ENCODE measurements at places on chromosomes 5 and 9.
A peak's percentile ranks its signal among the peaks of the same experiment; 100 is the strongest.

GRCh38 chr5:38660194-38660668 is 103.8 kb upstream of the LIFR start:
- DNase-seq, result peak; percentile 92

DNA sequence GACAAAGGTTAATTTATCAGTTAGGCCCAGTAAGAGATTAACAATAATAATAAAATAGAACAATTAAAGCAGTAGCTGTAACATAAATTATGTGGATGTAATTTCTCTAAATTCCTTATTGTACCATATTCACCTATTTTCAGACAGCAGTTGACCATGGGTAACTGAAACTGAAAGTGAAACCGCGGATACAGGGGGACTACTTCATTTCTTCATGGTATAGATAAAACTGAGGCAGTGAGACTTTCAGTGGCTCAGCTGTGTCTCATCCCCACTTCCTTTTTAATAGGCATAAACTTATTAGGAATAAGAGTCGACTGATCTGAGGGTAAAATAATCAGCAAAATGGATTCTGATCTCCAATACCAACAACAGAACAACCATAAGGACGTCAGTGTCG is 174.0 kb upstream of the WWC1 start:
- DNase-seq, result no peak

DNA sequence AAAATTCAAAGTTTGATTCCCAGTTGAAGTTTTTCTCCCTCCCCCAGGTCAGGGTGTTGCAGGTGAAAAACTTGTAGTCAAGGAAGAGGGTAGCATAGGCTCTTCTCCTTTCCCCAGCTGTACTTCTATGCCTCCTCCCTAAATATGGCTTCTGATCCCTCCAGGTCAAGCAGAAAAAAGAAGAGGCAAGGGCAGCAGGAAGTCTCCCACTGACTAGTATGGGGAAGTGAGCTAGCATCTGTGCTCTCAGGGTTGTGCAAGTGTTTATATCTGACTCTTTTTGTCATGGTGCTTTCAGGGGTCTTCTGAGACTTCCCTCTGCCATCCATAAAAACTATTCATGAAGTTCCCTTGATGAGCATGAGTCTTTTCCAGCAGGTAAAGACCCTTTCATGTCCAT is 76.0 kb downstream of the ATPSCKMT start:
- no peak for DNase-seq

- no peak for DNase-seq
These were observed 46.5 kb upstream of the GFPT2 start for GRCh38 chr5:180399401-180400215.

GRCh38 chr5:112411903-112412302 is 7.2 kb downstream of the EPB41L4A start:
- DNase-seq, result no peak

DNA sequence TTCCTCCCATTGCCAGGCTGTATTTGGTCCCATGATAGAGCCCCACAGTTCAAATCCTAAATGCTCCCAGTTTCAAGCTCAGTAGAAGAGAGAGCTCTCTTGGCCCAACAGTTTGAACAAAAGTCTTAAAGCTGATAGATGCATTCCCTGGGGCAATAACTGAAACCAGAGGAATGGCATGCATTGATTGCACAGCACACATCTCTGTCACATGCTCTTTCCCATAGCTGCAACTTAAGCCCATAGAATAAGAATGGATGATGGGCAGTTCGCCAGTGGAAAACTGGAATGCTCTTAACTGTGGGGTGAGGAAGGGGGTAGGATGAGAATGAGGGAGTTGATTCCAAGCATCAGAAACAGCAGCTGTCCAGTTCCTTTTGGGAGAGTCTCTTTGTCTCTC is 1942.4 kb upstream of the WWC1 start:
- no peak for DNase-seq

- no peak for DNase-seq
These were observed 17.0 kb upstream of the LHFPL2 start for GRCh38 chr5:78665534-78665933.

GRCh38 chr5:123783421-123783820 is 271.4 kb downstream of the CSNK1G3 start:
- DNase-seq, result no peak

DNA sequence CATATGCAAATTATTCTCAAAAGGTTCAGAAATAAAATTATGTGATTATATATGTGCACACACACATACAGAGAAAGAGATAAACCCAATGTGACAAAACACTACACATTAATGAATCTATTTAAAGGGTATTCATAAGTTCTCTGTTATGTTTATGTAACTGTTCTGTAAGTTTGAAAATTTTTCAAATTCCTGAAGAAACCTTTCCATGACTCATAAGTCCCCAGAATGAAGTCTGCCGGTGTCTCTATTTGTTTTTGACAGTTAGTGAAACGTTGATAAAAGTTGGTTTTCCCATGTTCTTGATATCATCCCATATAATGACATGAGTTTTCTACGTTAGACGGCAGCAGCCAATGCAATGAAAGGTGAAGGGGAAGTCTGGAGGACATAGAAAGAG is 199.5 kb upstream of the PUM3 start:
- no peak for DNase-seq

DNA sequence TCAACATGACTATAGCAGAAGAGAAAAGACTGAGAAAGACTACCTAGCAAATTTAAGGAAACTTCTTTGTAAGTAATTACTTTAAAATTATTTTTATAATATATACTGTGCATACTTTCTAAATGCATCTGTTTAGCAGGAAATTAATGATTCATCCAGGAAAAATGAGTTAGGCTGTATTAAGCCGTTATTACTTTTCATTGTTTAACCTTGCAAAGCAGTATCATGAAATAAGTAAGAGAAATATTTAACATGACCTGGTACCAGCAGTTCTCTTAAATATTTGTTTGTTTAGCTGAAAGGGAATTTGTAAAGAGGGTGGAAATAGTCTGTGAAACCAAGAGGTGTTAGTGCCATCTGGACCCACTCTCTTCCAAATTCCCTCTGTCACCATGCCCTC is 175.0 kb downstream of the GNAQ start:
- DNase-seq, result no peak

DNA sequence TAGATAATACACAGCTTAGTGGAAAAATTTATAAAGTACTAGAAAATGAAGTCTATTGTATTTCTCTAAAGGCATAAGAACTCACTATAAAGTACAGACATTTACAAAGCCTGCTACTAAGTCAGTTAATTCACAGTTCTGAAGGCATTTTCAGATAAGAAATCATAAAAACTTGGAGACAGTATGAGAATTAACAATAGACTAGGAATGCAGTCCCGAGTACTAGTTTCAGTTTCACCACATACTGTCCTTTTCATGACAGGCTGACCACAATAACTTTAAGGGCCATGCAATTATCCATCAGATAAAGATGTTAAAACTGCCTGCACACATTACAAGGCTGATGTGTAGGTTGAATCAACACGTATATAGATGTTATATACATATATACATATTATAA is 362.6 kb upstream of the SMC2 start:
- no peak for DNase-seq

GRCh38 chr5:6175172-6175854 is 203.0 kb downstream of the MED10 start:
- DNase-seq, result no peak

- DNase-seq, result no peak
These were observed 64.9 kb downstream of the SLC25A46 start for GRCh38 chr5:110803467-110804326.

DNA sequence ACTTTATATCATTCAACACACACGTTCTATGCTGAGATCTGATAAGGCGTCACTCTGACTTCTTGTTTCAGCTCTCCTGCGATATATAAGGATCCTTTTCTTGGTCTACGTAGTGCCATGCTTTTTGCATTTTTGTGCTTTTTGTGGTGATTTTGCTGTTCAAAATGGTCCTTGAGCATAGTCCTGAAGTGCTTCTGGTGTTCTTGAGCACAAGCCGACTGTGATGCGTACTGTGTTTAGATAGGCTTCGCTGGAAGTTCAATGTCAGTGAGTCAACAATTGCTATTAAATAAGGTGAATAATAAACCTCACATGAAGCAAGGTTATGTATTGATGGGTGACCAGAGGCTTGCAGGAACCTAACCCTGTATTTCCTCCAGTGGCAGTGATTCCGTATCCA is 46.8 kb downstream of the ACO1 start:
- no peak for DNase-seq

DNA sequence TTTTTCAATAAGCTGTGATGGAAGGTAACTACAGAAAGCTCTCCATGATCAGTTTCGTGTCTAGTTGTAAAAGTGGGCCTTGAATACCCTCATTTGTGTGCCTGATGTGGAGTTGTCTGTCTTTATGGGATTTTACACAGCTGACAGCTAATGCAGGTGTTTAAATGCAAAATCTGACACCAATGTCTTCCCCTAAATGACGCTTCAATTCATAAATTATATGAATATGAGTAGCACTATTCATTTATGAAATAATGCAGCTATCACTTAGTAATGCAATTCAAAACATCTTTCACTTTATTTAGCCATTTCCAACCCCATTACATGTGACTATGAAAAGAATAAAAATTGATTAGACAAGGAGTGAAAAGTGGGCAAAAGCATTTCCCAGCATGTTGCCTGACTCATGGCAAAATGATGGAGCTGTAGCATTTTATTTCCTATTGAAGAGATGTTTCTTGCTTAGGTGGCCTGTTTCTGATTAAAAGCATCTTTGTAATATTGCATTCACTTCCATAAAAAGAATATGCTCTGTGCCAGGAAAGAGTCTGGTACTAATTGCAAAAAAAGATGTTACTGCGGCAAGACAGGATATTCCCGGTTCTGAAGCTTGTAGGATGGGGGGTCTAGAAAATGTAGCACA is 116.7 kb upstream of the HAPLN1 start:
- no peak for DNase-seq

DNA sequence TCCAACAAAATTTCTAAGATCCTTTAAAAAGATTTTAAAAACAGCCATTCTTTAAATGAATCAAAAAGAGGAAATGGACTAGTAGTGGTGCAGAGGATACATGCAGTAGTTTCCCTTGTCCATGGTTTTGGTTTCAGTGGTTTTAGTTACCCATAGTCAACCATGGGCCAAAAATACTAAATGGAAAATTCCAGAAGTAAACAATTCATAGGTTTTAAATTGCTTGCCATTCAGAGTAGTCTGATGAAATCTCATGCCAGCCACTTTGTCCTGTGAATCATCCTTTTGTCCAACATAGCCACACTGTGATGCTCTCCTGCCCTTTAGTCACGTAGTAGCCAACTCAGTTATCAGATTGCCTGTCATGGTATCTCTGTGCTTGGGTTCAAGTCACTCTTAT is 286.1 kb downstream of the ANXA1 start:
- peak; percentile 45 for DNase-seq

GRCh38 chr5:133708331-133708850 is 96.0 kb upstream of the FSTL4 start:
- no peak for DNase-seq

DNA sequence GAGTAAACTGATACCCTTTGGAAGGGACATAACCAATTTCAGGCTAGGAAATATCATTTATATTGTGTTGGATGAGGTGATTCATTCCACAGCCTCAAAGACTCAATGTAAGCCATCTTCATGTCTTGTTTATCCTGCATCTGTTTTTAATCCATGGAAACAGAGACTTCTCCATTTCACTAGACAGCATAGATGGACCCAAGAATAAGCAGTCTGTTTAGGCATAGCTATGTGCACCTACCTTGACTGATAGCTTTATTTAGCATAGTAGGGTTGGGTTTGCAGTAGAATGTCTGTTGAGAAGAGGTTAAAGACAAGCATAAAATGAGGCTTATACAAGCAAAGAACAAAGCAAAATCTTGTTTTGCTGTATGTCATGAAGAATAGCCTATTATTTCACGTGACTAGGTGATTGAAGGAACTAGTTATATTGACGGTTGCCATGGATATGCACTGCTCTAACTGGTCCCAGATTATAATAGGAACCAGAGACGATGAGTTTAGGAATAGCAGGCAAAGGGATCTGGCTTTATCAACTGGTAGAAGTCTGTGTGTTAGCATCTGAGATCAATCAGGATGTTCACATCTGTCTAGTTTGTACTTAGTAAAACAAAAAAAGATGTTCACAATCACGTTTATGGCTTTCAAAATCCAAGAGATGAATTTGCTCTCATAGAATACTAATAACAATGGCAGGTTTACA is 154.8 kb upstream of the KLF9 start:
- DNase-seq, result no peak

- DNase-seq, result no peak
These were observed 63.9 kb downstream of the PPARGC1B start for GRCh38 chr5:149794041-149794440.

- no peak for DNase-seq
These were observed 17.8 kb downstream of the SHC3 start for GRCh38 chr9:89160806-89161205.

DNA sequence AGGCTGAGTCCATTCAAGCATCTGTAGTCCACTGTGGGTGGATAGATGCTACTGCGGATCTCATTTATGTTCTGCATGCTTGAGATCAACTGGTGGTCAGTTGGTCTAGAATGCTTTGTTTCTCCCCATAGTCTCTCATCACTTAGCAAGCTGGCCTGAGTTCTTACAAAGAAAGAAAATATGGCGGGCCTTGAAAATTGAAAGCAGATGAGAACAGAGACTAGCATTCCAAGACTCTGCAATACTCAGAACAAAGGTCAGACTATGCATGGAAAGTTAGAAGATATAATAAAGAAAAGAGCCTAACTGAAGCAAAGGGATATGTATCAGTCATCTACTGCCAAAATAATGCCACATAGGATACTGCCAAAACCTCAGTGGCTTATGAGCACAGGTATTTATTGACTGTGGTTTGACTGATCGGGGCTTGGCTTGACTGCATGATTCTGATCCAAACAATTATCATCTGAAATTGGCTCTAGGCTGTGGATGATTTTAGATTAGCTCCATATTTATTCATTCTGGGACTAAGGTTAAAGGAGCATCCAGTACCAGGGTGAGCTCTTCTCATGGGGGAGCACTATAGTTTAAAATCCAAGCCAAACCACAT is 258.9 kb downstream of the TAF11L14 start:
- no peak for DNase-seq

GRCh38 chr9:77424993-77425392 is 223.1 kb downstream of the GNA14 start:
- DNase-seq, result no peak
